CD8-positive, alpha-beta T cell (primary cell): ENCODE measurements at places on chromosomes 16 and 17.

DNA sequence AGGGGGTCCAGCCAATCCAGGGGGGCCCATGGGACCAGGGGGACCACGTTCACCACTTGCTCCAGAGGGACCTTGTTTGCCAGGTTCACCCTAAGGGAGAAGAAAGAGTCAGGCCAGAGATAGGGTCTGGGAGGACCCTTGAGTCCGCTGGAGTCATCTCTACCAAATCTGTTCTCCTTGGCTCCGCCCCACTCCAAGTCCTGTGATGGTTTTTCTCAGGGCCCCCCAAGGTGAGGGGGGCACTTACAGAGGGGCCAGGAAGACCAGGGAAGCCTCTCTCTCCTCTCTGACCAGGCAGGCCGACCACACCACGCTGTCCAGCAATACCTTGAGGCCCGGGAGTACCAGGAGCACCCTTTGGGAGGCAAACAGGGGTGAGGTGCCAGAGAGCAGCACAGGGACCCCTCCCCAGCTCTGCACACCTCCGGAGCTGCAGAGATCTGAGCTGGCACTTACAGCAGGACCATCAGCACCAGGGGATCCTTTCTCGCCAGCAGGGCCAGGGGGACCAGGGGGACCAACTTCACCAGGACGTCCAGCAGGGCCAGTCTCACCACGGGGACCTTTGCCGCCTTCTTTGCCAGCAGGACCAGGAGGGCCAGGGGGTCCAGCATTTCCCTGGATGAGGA is 12.4 kb downstream of the COL1A1 start:
- no peak for DNase-seq

- no peak for DNase-seq
Measured at GRCh38 chr16:66790130-66790733, 11.2 kb downstream of the TERB1 start.

GRCh38 chr16:68754084-68754792 is 17.1 kb downstream of the CDH1 start:
- DNase-seq, result no peak

GRCh38 chr17:66755101-66755943 is 79.6 kb upstream of the CACNG5 start:
- no peak for DNase-seq

GRCh38 chr16:6059671-6060070 is 962.1 kb upstream of the EEF2KMT start:
- DNase-seq, result no peak

- no peak for DNase-seq
Measured at GRCh38 chr16:79011282-79011681, 589.3 kb downstream of the MAF start.

GRCh38 chr17:1090465-1091189 is 89.2 kb downstream of the ABR start:
- no peak for DNase-seq

- no peak for DNase-seq
Measured at GRCh38 chr17:728911-729310, 3.5 kb upstream of the TLCD3A start.

DNA sequence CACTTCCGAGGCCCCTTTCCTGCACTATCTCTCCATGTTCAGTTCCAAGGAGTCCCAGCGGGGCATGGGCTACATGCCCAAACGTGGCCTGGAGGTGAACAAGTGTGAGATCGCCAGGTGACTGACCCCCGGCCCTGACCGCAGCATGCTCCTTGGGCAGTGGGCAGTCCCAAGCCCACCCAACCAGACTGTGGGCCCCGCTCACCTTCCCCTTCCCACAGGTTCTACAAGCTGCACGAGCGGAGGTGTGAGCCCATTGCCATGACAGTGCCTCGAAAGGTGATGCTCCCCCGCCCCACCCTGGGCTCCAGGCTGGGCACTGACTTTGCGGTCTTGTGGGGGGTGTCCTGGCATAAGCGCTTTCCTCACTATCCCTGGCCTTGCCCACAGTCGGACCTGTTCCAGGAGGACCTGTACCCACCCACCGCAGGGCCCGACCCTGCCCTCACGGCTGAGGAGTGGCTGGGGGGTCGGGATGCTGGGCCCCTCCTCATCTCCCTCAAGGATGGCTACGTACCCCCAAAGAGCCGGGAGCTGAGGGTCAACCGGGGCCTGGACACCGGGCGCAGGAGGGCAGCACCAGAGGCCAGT is 4.7 kb downstream of the CORO1A start:
- DNase-seq, result peak; percentile 13

GRCh38 chr17:75125984-75126383 is 5.6 kb downstream of the NT5C start:
- peak; percentile 45 for DNase-seq
